ENCODE measurements at places on chromosomes 3 and 15. TPM values are rescaled to one million over a fixed set of nuclear protein-coding genes. Genes with fewer than 3 reads are reported as not detected.

Gene BDH1
- total RNA-seq = 108 TPM

Gene CLDN16
- not detected for total RNA-seq

DNA sequence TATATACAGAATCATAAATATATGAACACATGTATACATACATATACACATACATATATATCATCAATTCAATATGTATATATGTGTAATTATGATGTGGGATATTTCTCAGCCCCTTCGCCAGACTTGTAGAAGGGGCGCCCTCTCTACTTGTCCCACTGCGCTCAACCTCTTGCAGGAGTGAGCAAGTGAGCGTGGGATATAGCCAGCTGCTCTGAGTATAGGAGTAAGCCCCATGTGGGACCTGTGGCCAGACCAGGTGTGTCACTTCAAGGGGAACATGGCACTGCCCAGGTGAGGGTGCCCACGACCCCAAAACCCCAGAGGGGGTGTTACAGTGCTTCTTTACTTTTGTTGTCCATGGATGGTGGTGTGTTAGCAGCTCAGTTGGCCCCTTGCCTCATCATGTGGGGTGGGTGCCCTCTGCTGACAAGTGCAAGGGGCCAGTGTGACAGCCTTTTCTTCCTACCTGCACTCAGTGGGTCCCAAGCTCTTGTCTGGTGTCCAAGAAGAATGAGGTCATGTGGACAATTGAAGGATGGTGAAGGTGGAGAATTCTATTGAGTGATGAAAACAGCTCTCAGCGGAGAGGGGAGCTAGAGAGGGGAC is 304.1 kb downstream of the UNC13C start:
- DNase-seq = no peak

GRCh38 chr3:194632809-194633348 is 340 bp downstream of the TMEM44 start:
- DNase-seq = peak; percentile 44

- DNase-seq = no peak
These were observed 45.2 kb downstream of the CGGBP1 start for GRCh38 chr3:88013592-88013991.
